ENCODE measurements at places on chromosomes 4 and X.

- no peak for DNase-seq
Observed at GRCh38 chrX:64097891-64098290, 107.6 kb downstream of the AMER1 start.

DNA sequence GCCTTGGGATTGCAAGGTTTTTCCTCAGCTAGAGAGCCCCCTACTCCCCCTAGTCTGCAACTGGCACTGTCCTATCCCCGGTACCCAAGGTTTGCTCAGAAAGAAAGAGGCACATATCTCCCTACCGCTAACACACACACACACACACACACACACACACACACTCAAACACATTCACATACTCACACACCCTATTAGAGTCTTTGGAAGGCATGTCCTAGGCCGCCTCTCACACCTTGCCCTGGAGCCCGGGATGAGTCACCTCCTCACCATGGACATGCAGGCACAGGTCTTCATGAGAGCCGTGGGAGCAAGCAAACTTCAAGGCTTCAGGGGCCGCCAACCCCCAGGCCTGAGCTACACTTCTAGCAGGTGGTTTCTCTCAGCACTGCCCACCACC lies 49.2 kb downstream of the PJA1 start:
- no peak for DNase-seq

GRCh38 chr4:143658336-143658735 lies 42.1 kb downstream of the FREM3 start:
- no peak for DNase-seq

GRCh38 chrX:104172788-104173187 lies 6.5 kb downstream of the FAM199X start:
- DNase-seq = no peak

DNA sequence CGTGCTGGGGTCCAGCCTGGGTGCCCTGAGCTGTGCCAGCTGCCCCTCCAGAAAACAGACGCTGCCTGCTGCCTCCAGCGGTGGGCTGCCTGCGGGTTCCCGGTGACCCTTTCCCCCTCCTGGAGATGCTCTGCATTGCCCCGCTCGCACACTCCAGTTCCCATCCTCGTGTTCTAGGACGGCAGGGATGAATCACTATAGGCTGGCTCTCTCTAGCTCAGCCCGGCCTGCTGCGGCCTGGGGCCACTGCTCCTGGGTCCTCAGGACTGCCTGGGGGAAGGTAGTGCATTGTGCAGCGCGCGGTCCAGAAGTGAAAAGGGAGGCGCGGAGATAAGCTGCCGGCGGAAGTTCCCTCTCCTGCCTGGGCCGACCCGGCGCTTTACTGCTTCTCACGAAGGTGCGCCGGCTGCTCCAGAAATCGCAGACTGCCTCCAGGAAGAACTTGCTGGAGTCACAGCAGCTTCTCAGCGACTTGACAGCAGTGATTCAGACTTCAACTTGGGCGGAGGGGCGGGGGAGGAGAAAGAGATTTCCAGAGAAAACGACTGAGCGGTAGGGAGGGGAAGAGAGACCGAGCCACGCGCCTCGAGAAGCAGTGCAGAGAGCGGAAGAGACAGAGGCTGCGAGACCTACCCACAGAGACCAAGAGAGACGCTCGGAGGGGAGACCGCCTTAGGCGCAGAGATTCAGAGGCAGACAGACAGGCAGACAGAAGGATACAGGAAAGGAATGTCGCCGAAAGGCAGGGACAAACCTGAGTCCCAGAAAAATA lies 6.7 kb upstream of the MSX1 start:
- peak; percentile 5 for DNase-seq

- DNase-seq = no peak
Observed at GRCh38 chr4:164542431-164542830, 211.5 kb upstream of the SMIM31 start.

DNA sequence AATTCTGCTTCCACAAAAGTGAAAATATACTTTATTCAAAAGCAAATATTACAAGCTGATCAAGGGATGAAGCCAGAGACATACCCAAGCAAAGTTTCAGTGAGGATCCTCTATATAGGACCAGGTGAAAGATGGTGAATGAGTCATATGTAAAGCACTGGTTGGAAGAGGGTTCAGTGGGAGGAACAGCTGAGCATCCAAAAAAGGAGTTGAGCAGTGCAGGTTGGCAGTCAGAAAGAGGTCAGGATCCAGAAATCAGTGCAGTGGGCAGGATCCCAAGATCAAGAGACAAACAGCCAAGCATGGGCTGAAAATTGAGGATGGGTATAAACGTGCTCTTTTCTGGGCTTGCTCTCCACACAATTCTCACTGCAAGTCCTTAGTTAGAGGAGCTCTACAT lies 30.3 kb downstream of the OTC start:
- no peak for DNase-seq

GRCh38 chr4:81914623-81915022 lies 442.9 kb upstream of the RASGEF1B start:
- DNase-seq = no peak

- no peak for DNase-seq
Observed at GRCh38 chr4:177484613-177485021, 42.4 kb upstream of the AGA start.

- DNase-seq = no peak
Observed at GRCh38 chr4:16048619-16049419, 35.0 kb downstream of the PROM1 start.

- DNase-seq = peak; percentile 30
Observed at GRCh38 chrX:69285881-69286564, 120.8 kb upstream of the PJA1 start.

DNA sequence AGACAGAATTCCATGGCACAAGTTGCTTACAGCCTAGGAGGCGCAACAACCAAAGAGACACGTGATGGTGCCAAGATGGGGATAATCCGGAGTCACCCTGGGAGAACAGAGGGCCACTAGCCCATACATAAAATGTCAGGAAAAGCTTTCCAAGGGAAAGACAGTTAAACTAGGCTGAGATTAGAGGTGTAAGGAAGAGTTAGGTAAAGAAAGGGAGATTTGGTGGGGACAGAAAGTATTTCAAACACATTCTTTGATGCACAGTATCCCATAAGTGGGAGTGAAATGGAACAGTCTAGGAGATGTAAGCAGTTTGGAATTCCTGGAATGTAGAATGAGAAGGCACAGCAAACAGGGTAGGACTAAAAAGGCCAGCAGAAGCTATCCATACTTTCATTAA lies 860.9 kb upstream of the LCORL start:
- no peak for DNase-seq

- no peak for DNase-seq
Observed at GRCh38 chr4:4254199-4254598, 6.2 kb upstream of the TMEM128 start.

GRCh38 chrX:84729408-84729807 lies 227.2 kb upstream of the HDX start:
- DNase-seq = no peak

- no peak for DNase-seq
Observed at GRCh38 chrX:136453771-136454170, 34.0 kb upstream of the BRS3 start.

GRCh38 chr4:101419336-101420135 lies 72.2 kb upstream of the PPP3CA start:
- DNase-seq = no peak

GRCh38 chrX:13081395-13082205 lies 37.2 kb upstream of the FAM9C start:
- no peak for DNase-seq

GRCh38 chrX:10101269-10101668 lies 55.5 kb upstream of the CLCN4 start:
- DNase-seq = no peak

GRCh38 chr4:78210694-78211410 lies 153.7 kb downstream of the FRAS1 start:
- no peak for DNase-seq

- DNase-seq = no peak
Observed at GRCh38 chr4:45688341-45688740, 435.5 kb downstream of the GABRG1 start.

DNA sequence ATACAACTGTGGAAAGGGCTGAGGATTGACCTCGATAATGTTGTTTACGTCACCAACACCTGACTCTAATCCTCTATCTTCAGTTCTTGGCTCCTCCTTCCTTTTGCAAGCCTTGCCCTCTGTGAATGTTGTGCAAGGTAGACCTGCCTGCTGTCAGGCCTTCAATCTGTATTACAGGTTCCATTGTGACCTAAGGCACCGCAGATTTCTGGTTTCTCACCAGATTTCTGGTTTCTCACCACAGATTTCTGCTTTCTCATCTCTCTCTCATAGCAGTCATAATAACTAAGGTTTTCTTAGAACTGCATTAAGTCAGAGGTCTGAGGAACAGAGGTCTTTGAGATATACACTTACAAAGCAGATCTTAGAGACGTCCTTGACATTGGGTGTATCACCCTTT lies 51.5 kb upstream of the ETNPPL start:
- no peak for DNase-seq

DNA sequence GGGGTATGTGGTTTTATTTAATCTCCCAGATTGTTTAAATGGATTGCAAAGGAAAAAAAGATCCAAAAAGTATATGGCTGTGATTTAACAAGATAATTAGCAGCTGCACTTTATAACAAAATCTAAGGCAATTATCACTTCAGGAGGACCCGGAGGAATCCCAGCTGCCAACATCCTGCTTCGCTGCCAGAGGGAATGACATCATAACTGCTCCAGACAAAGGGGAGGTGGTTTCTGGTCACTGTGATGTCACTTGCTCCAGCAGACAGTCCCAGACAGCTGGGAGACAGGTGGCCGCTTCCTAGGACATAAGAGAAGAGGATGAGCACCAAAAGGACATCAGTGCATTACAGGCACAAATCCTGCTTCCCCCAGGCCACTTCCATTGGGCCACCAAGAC lies 371.0 kb downstream of the BCOR start:
- DNase-seq = no peak

DNA sequence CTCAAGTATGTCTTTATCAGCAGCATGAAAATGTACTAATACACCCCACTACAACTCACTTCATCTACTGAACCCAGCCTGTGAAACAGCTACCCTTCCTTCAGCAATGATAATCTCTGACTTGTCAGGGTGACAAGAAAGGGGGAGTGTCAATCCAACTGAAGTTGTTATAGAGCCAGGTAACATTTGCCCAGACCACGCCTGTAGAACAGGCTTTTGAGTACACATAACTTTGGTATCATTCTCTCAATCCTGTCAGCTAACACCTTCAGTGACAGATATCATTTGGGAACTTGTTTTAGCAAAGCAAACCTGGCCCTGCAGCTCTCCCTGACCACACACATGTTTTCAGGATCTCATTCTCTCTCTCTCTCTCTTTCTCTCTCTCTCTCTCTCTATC lies 592.2 kb downstream of the SMARCA1 start:
- DNase-seq = no peak

DNA sequence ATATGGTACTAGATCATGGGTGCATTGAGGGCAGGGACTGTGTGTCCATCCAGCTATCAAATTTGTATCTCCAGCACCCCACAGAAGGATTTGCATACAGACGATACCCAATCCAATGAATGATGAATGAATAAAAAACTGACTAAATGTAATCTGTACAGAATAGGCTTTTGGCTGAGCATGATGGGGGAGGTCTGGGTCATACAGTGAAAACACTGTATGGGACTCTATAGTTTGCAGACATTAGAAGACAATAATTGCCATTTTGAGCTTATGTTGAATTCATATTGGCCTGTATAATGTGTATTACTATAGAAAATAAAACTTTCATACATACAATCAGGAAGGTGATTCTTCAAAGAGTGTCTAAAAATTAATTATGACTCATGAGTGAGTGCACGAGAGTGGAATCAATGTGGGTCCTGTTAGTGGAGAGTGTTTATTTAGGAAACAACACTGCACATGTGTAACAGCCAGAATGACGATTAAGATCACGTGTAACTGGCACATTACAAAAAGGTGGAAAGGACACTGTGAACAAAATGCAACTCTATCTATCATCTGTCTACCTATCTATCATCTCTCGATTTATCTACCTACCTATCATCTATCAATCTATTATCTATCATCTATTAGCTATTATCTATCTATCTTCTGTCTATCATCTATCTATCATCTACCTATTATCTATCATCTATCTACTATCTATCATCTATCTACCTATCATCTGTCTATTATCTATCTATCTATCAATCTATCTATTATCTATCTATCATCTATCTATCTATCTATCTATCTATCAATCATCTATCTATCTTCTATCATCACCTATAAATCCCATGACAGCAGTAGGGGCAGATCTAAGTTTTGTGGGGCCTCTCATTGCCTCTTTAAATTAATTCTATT lies 201.3 kb downstream of the PTTG2 start:
- DNase-seq = peak; percentile 42

DNA sequence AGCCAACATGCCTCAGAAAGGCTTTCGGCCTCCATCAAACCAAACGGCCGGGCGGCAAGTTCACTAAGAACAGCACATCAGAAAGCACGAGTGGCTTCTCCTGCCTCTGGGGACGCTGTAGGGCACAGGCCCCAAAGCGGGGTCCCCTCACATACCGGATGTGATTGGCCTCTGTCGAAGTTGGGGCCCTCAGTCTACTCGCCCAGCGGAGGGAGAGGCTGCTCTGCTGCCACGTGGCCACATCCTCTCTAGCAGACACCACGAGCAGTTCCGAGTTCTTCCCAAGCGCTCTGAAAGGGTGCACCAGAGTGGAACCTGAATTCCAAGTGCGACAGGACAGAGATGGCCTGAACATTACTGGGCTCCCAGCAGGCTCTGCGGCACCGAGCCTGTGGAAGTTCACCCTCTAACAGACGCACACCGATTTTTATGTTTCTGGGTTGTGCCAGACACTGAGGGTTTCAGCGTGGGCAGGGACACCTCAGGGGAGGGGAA lies 21.1 kb downstream of the NOP14 start:
- no peak for DNase-seq

DNA sequence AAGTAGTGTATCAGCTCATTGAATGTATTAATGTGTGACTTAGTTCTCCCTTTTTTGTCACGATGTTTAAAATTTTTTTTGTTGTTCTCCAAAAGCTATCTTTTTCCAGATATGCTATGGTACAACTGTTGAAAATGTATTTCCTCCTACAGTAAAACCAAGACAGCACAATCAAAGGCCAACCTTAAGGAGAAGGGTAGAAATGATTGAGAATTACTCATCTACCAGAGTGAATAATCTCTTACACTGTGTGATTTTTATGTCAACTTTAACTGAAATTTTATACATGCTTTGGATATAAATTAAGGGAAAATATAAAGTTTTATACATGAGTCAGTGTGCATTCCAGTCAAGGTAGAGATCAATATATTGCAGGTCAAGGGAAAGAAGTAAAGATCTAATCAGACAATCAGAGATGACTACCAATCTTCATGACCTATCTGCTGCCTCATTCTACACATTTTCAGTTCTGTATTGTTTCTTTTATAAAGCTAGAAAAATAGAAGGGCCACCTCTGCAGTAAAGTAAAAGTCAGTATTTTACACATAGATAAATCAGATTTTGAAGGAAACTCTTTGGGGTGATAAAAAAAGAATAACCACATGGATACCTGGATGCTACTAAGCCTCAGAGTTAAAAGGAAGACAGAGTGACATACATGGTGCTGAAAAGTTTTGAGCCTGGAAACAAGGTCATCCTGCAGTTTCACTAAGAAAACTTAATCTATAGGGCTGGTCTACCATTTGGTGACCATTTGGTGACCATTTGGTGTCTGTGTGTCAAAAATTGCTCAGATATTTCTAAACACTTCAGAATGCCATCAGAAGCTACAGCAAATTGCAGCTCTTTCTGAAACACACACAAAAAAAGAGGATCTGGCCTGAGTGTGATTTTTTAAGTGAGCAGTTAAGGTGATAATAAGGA lies 1.6 kb downstream of the FAM13A start:
- no peak for DNase-seq

- no peak for DNase-seq
Observed at GRCh38 chrX:49999087-49999486, 76.7 kb downstream of the CLCN5 start.

Data from CD4-positive, alpha-beta T cell treated with Interleukin-2 at 100 ng/mL for 4 hours (primary cell).